Ascending aorta (tissue), 2 donors: ENCODE measurements at places on chromosomes 1 and 21. TPM values are rescaled to one million over a fixed set of nuclear protein-coding genes. Genes with fewer than 3 reads are reported as not detected.

DNA sequence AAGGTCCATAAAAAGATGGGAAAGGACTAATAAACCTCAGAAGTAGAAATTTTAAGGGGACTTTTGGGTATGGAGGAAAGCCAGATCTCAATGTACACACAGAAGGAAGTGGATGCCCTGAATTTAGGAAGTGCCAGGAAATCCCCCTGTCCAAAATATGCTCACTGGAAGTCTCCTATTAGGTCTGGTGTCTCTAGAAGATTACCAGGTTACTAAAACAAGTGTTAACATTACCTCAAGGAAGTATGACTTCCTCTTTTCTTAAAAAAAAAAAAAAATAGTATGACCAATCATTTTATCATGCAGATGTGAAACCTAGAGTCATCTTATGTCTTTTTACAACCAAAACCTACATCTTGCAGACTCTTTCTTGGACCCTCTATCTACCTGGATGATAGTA is 30.7 kb downstream of the CD58 start:
- peaks cover 46% of the 10 kb centered on the region for H3K36me3 ChIP-seq
- DNase-seq, result no peak
- no peak overlapping the region for H3K27ac ChIP-seq
- H3K27me3 ChIP-seq, result no peaks in the 10 kb centered on the region

DNA sequence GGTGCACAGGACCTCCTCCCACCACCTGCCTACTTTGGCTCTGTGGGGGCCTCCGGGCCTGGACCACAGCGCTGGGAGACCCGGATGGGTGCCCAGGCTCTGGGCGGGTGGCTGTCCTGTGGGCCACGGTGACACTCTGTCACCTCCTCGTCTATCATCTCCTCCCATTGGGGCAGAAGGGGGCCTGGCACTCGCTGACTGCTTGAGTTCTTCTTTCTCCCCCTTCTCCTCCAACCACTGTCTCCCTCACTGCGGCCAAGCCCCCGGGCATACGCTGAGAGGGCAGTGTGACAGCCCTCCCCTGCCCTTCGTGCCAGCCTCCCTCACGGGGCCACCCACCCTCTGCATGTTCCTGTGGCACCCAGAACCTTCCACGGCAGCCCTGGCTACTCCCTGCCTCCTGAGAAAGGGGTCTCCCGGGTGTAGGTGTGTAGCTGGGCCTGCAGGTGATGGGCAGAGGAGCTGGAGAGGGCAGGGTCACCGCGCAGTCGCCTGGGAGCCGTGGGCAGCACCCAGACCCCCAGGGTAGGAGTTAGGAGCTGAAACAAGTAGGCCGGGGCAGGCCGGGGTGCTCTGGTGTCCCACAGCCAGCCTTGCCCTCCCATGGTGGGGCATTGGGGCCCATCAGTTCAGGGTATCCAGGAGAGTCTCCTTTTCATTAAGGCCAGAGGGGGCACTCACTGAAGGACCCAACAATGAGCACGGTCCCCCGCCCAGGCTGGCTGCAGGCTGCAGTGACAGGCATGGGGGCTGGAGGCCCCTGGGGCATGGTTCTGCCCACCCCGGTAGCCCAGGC is 9.2 kb upstream of the ARF1 start:
- no peaks in the 10 kb centered on the region for H3K27me3 ChIP-seq
- no peak overlapping the region for H3K4me3 ChIP-seq
- DNase-seq, result peak; percentile 62
- no peak overlapping the region for H3K27ac ChIP-seq

GRCh38 chr1:228082918-228083870 is 686 bp downstream of the ARF1 start:
- H3K4me3 ChIP-seq, result peak overlapping the region; percentile 100
- no peak for DNase-seq
- H3K27me3 ChIP-seq, result no peaks in the 10 kb centered on the region
- peak overlapping the region; percentile 100 for H3K27ac ChIP-seq

DNA sequence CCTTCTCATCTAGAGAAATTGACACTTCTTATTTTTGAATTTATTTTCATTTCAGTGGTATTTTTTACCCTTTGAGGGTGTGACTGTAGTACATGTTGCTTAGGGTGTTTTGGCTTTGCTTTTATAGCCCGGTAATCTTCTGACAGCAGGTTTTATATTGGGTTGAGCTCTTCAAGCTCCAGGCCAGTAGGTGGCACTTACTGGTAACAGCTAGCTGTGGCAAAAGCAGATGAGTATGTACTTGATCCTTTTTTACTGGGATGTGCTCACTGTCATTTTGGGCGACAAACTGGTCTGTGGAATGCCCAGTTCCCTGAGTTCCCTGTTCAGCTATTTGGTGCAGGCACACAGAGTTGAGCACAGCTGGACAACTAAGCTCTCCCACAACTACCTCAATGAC is 916.2 kb upstream of the B3GALT2 start:
- no peak overlapping the region for H3K4me3 ChIP-seq
- H3K27ac ChIP-seq, result no peak overlapping the region
- H3K4me1 ChIP-seq, result no peaks in the 10 kb centered on the region

- no peak overlapping the region for H3K27ac ChIP-seq
- peaks cover 8% of the 10 kb centered on the region for H3K36me3 ChIP-seq
- peaks cover 16% of the 10 kb centered on the region for H3K4me1 ChIP-seq
- peak overlapping the region; percentile 65 for H3K4me3 ChIP-seq
- no peak for DNase-seq
These were observed 2.0 kb downstream of the ZMYM6 start for GRCh38 chr1:35029761-35030160.

Gene WDR64
- total RNA-seq, result not detected

Gene LHX8
- total RNA-seq, result not detected

Gene IL24
- not detected for total RNA-seq
